Stimulated activated memory B cell treated with anti-CD40 and anti-IgM and Interleukin-4, amounts not matched to agents 10 μg/mL and 1 μg/mL and 100 μg/mL, for 72 hours (primary cell): ENCODE measurements at places on chromosomes 16 and 17.

- no peak overlapping the region for H3K4me3 ChIP-seq
- H3K4me1 ChIP-seq: no peaks in the 10 kb centered on the region
- no peak overlapping the region for H3K27ac ChIP-seq
- ATAC-seq: no peak
Observed at GRCh38 chr17:36920032-36921005, 17.0 kb upstream of the LHX1 start.

GRCh38 chr16:89920723-89921122 is 2.1 kb downstream of the MC1R start:
- ATAC-seq: no peak
- H3K4me3 ChIP-seq: no peak overlapping the region
- H3K27ac ChIP-seq: no peak overlapping the region
- peaks cover 68% of the 10 kb centered on the region for H3K27me3 ChIP-seq

GRCh38 chr16:56807011-56807675 is 57.9 kb upstream of the SLC12A3 start:
- H3K36me3 ChIP-seq: peaks cover 32% of the 10 kb centered on the region
- no peaks in the 10 kb centered on the region for H3K27me3 ChIP-seq
- no peak overlapping the region for H3K27ac ChIP-seq
- H3K4me1 ChIP-seq: no peaks in the 10 kb centered on the region
- ATAC-seq: no peak

- no peaks in the 10 kb centered on the region for H3K4me1 ChIP-seq
- H3K36me3 ChIP-seq: no peaks in the 10 kb centered on the region
- no peak overlapping the region for H3K4me3 ChIP-seq
- peaks cover 8% of the 10 kb centered on the region for H3K27me3 ChIP-seq
- H3K27ac ChIP-seq: no peak overlapping the region
Observed at GRCh38 chr17:27993723-27994310, 48.7 kb upstream of the NLK start.

DNA sequence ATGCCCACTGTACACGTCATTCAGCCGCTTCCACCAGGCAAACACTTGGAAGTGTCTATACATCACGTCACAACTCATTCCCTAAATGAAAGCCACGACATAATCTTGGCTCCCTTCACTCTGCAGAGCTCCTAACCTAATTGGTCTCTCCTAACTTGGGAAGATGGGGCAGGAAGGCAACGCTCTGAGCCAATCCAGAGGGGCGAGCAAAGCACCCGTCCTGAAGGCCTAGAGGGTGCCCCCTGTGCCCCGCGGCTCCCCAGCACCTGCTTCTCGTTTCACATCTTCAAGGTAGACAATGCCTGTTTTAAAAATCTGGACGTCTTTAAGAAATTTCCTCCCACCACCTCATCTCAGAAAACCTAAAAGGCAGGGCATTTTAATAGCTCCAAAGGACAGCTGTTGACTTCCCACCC is 1.0 kb downstream of the CSNK2A2 start:
- H3K4me3 ChIP-seq: peak overlapping the region; percentile 86
- no peak for ATAC-seq
- H3K27me3 ChIP-seq: no peaks in the 10 kb centered on the region
- peak overlapping the region; percentile 78 for H3K27ac ChIP-seq
- peaks cover 39% of the 10 kb centered on the region for H3K4me1 ChIP-seq

GRCh38 chr17:65530523-65531255 is 30.8 kb downstream of the AXIN2 start:
- H3K4me3 ChIP-seq: no peak overlapping the region
- ATAC-seq: no peak
- no peaks in the 10 kb centered on the region for H3K36me3 ChIP-seq
- H3K4me1 ChIP-seq: no peaks in the 10 kb centered on the region

- no peak overlapping the region for H3K27ac ChIP-seq
- H3K4me1 ChIP-seq: peaks cover 2% of the 10 kb centered on the region
- H3K36me3 ChIP-seq: peaks cover 5% of the 10 kb centered on the region
- no peak for ATAC-seq
- H3K4me3 ChIP-seq: no peak overlapping the region
Observed at GRCh38 chr16:77206533-77206932, 7.3 kb downstream of the SYCE1L start.

DNA sequence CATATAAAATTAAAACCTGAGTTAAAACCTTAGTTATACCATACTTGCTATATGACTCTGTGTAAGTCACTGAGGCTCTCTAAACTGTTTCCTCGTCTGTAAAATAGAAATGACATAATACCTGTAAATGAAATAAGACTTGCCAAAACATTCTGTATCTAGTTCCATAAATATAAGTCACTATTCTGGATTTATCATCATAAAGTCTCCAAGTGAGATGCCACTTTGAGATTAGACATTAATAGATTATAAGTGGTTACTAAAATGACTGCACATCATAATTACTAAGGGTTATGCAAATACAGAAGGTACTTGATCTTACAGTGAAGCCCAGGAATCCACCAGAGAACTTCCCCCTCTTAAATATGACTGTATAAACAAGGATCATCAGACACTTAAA is 12.0 kb upstream of the BRIP1 start:
- no peaks in the 10 kb centered on the region for H3K27me3 ChIP-seq
- ATAC-seq: no peak
- H3K4me3 ChIP-seq: no peak overlapping the region
- H3K4me1 ChIP-seq: no peaks in the 10 kb centered on the region
- H3K36me3 ChIP-seq: peaks cover 29% of the 10 kb centered on the region

GRCh38 chr17:63700528-63701455 is 867 bp upstream of the LIMD2 start:
- H3K4me3 ChIP-seq: peak overlapping the region; percentile 93
- peaks cover 47% of the 10 kb centered on the region for H3K36me3 ChIP-seq
- peak overlapping the region; percentile 97 for H3K27ac ChIP-seq
- ATAC-seq: peak; percentile 35
- H3K27me3 ChIP-seq: no peaks in the 10 kb centered on the region

- no peak overlapping the region for H3K27ac ChIP-seq
- no peaks in the 10 kb centered on the region for H3K27me3 ChIP-seq
- H3K36me3 ChIP-seq: peaks cover 35% of the 10 kb centered on the region
- ATAC-seq: no peak
Observed at GRCh38 chr17:1087381-1088241, 90.7 kb downstream of the TIMM22 start.

DNA sequence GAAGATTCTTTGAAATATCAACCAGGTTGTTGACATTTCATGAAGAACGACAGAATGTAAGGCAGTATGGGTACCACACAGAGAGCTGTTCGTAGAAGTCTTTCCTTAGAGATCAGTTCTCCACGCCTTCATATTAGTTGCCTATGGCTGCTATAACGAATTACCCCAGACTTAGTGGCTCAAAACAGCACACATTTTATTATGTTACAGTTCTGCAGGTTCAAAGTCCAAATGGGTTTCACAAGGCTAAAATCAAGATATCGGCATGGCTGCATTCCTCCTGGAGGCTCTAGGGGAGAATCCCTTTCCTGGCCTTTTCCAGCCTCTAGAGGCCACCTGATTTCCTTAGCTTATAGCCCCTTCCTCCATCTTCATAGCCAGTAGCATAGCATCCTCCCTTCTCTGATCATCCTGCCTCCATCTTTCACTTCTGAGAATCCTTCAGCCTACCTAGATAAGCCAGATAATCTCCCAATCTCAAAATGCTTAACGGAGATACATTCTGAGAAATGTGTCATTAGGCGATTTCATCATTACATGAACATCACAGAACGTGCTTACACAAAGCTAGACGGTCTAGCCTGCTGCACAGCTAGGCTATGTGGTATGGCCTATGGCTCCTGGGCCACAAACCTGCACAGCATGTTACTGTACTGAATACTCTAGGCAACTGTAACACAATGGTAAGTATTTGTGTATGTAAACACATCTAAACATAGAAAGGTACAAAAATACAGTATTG is 26.0 kb downstream of the ERCC4 start:
- H3K4me1 ChIP-seq: no peaks in the 10 kb centered on the region
- ATAC-seq: no peak
- no peak overlapping the region for H3K27ac ChIP-seq
- H3K36me3 ChIP-seq: peaks cover 56% of the 10 kb centered on the region
- H3K27me3 ChIP-seq: no peaks in the 10 kb centered on the region
